ENCODE measurements at places on chromosomes 13 and 19.

GRCh38 chr19:9757544-9758501 lies 10.7 kb downstream of the ZNF846 start:
- no peak overlapping the region for H3K4me3 ChIP-seq
- no peaks in the 10 kb centered on the region for H3K4me1 ChIP-seq
- H3K36me3 ChIP-seq, result no peaks in the 10 kb centered on the region

DNA sequence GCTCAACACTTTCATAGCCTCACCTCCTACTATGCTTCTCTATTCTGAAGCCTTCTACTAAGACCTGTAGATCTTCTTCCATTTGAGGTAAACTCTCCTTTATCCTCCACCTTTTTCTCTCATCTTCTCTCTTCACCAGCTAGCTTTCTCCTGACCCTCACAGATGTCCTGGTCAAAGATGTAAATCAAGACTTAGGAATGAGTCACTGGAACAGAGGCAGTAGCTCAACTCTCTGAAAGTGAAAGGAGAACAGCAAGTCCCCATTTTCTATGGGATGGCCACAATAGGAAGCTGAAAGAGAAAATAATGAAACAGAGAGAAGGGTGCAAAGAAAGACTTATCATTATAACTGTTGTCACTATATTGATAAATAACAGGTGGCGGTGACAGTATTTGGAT lies 86.1 kb upstream of the DOCK9 start:
- H3K27ac ChIP-seq, result no peak overlapping the region
- no peaks in the 10 kb centered on the region for H3K36me3 ChIP-seq
- DNase-seq, result no peak
- no peak overlapping the region for H3K4me3 ChIP-seq
- H3K27me3 ChIP-seq, result no peaks in the 10 kb centered on the region

- H3K4me3 ChIP-seq, result peak overlapping the region; percentile 97
- peaks cover 36% of the 10 kb centered on the region for H3K36me3 ChIP-seq
- no peaks in the 10 kb centered on the region for H3K27me3 ChIP-seq
- DNase-seq, result no peak
- H3K27ac ChIP-seq, result no peak overlapping the region
Observed at GRCh38 chr19:799076-799881, 2.0 kb downstream of the PTBP1 start.

GRCh38 chr13:44899967-44900366 lies 89.3 kb downstream of the NUFIP1 start:
- no peak overlapping the region for H3K4me3 ChIP-seq
- H3K36me3 ChIP-seq, result no peaks in the 10 kb centered on the region
- no peak overlapping the region for H3K27ac ChIP-seq
- H3K4me1 ChIP-seq, result no peaks in the 10 kb centered on the region

- peaks cover 4% of the 10 kb centered on the region for H3K36me3 ChIP-seq
- no peak within 1 kb of the TSS for H3K27ac ChIP-seq
- peaks cover 48% of the 10 kb centered on the region for H3K27me3 ChIP-seq
- no peak for DNase-seq
- peak within 1 kb of the TSS; percentile 47 for H3K4me3 ChIP-seq
Observed at GRCh38 chr19:47419030-47419783, at the start of gene MEIS3. MEIS3 (minus strand) TSS chr19:47419527; CDS start chr19:47419081, 446 bp downstream.

GRCh38 chr19:5644037-5644436 lies 21.2 kb downstream of the SAFB start:
- no peak overlapping the region for H3K27ac ChIP-seq
- H3K4me1 ChIP-seq, result no peaks in the 10 kb centered on the region
- no peaks in the 10 kb centered on the region for H3K27me3 ChIP-seq
- peaks cover 22% of the 10 kb centered on the region for H3K36me3 ChIP-seq
- no peak for DNase-seq

- no peak for DNase-seq
- peaks cover 26% of the 10 kb centered on the region for H3K36me3 ChIP-seq
- H3K4me3 ChIP-seq, result peak overlapping the region; percentile 95
- H3K27ac ChIP-seq, result no peak overlapping the region
- peaks cover 6% of the 10 kb centered on the region for H3K4me1 ChIP-seq
Observed at GRCh38 chr19:10332158-10332964, 968 bp downstream of the RAVER1 start.

- H3K36me3 ChIP-seq, result no peaks in the 10 kb centered on the region
- no peaks in the 10 kb centered on the region for H3K27me3 ChIP-seq
- no peak for DNase-seq
- peaks cover 2% of the 10 kb centered on the region for H3K4me1 ChIP-seq
- no peak overlapping the region for H3K4me3 ChIP-seq
Observed at GRCh38 chr19:5305163-5305562, 35.4 kb downstream of the PTPRS start.

Data from iPS DF 6.9 (cell line).